ENCODE measurements at places on chromosomes 6 and 20. TPM values are rescaled to one million over a fixed set of nuclear protein-coding genes. Genes with fewer than 3 reads are reported as not detected.

DNA sequence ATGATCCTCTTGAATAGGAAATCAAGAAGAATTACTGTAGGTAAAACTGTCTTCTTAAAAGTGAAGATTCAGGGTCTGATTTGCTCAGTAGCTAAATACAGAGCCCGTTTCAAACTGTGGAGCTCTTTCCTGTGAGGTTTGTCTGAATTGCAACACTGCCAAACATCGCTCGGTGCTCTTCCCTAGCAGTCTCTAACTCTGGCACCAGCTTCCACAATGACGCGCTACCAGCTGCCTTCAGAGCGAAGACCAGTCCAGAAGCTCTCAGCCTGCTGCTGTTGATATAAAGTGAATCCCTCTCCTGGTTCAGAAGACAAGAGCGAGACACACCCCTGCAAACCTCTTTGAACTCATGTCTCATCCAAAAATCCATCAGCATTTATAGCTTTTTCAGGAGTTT is 447.0 kb downstream of the LMBRD1 start:
- no peak for DNase-seq
- no peaks in the 10 kb centered on the region for H3K36me3 ChIP-seq
- H3K4me1 ChIP-seq: no peaks in the 10 kb centered on the region
- H3K4me3 ChIP-seq: no peak overlapping the region

DNA sequence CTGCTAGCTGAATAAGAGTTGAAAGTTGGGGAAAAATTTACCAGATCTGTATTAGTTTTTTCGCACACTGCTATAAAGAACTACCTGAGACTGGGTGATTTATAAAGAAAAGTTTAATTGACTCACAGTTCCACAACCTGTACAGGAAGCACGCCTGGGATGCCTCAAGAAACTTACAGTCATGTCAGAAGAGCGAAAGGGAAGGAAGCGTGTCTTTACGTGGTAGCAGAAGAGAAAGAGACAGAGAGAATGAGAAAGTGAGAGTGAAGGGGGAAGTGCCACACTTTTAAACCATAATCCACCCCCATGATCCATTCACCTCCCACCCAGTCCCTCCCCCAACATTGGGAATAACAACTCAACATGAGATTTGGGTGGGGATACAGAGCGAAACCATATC is 79.6 kb downstream of the KHDC1L start:
- H3K36me3 ChIP-seq: no peaks in the 10 kb centered on the region
- no peak for DNase-seq
- no peaks in the 10 kb centered on the region for H3K27me3 ChIP-seq
- no peaks in the 10 kb centered on the region for H3K4me1 ChIP-seq

DNA sequence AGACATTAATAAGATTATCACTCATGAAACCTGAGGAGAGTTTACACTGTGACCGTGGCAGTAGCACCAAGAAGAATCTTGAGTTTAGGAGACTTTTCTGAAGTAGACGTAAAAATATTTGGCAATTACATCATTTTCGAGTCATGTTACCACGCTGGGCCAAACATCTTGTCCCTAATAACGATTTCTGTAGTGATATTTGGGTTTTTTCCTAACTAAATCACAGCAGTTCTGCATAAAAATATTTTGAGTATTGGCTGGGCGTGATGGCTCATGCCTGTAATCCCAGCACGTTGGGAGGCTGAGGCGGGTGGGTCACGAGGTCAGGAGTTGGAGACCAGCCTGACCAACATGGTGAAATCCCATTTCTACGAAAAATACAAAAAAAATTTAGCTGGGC is 262.4 kb downstream of the PHF3 start:
- H3K27ac ChIP-seq: no peak overlapping the region
- H3K27me3 ChIP-seq: no peaks in the 10 kb centered on the region
- H3K36me3 ChIP-seq: no peaks in the 10 kb centered on the region
- DNase-seq: no peak
- H3K4me1 ChIP-seq: no peaks in the 10 kb centered on the region
- no peak overlapping the region for H3K4me3 ChIP-seq

The SCRT2 gene
- not detected for total RNA-seq

- H3K4me1 ChIP-seq: peaks cover 75% of the 10 kb centered on the region
- no peaks in the 10 kb centered on the region for H3K27me3 ChIP-seq
- peak overlapping the region; percentile 0 for H3K27ac ChIP-seq
- H3K36me3 ChIP-seq: no peaks in the 10 kb centered on the region
- no peak for DNase-seq
Measured at GRCh38 chr6:43836507-43837240, 66.7 kb downstream of the VEGFA start.

DNA sequence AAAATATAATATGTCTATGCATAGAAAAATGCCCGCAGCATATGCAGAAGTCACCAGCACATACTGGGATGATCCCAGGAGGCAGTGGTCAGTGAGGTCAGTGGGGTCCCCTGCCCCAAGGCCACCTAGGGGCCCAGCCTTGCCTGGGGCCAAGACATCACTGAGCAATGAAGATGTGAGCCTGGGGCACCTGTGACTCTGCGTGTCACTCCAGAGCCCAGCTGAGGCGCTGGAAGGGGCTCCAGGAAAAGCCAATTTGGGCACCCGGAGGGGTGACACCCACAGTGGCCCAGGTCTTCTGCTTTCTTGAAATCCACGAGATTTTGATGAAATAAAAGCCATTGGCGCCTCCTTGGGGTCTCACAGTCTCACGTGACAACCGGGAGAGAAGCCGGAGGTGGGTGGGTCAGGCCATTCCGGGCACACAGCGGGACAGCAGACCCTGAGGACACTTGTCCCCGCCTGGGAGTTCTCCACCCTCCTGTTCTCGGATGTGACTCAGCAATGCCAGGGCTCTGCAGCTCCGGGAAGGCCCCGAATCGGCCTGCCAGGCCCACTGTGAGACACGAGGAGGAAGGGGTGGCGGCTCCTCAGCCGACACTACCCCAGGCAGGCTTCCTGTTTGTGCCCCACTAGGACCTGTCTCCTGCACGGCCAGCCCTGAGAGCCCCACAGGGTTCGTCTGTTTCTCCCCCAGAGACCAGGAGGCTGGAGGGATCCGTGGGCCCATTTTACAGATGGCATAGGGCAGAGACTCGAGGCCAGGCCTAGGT is 24.4 kb upstream of the SLCO4A1 start:
- peaks cover 13% of the 10 kb centered on the region for H3K4me1 ChIP-seq
- no peaks in the 10 kb centered on the region for H3K36me3 ChIP-seq
- H3K27me3 ChIP-seq: no peaks in the 10 kb centered on the region
- DNase-seq: no peak
- no peak overlapping the region for H3K4me3 ChIP-seq
- H3K27ac ChIP-seq: no peak overlapping the region

GRCh38 chr20:53786445-53787267 is 193.0 kb upstream of the ZNF217 start:
- DNase-seq: peak; percentile 16
- no peaks in the 10 kb centered on the region for H3K27me3 ChIP-seq
- peak overlapping the region; percentile 55 for H3K27ac ChIP-seq
- H3K4me1 ChIP-seq: peaks cover 26% of the 10 kb centered on the region
- H3K4me3 ChIP-seq: no peak overlapping the region
- H3K36me3 ChIP-seq: no peaks in the 10 kb centered on the region

The CLDN20 gene
- total RNA-seq: not detected

DNA sequence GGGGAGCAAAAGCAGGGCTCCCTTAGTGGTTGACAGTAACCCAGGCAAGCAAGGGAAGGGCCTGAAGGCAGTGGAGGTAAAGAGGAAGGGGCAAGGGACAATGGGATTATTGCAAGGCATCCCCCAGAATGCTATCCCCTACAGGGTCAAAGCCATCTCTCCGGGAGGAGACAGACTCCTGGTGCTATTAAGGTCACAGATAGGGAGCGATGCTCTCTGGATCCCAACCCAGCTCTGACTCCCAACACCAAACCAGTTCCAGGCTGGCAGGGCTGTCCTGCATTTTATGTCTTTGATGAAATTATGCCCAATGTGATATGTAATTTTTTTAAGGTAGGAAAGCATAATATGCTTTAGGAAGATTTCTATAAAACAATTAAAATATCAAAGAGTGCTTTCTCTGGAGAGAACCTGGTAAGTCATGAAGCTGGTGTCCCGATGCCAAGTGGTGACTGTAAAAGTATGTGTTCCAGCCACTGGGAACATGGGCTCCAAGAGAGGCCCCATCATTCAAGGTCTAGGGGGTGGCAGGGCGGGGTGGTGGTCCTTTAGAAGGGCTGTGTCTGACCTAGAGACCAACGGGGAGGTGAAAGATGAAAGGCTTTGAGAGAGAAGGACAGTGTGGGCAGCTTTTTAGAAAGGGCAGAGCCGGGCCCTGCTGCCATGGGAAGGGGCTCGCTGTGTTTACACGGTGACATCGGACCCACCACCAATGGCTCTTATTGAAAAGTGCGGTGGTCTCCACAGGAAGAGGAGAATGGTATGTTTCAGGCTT is 276.5 kb downstream of the CDC5L start:
- no peak overlapping the region for H3K27ac ChIP-seq
- H3K4me3 ChIP-seq: no peak overlapping the region

- no peak for DNase-seq
- no peak overlapping the region for H3K27ac ChIP-seq
- no peaks in the 10 kb centered on the region for H3K36me3 ChIP-seq
- no peaks in the 10 kb centered on the region for H3K27me3 ChIP-seq
Measured at GRCh38 chr6:41457303-41457670, 88.9 kb upstream of the FOXP4 start.

DNA sequence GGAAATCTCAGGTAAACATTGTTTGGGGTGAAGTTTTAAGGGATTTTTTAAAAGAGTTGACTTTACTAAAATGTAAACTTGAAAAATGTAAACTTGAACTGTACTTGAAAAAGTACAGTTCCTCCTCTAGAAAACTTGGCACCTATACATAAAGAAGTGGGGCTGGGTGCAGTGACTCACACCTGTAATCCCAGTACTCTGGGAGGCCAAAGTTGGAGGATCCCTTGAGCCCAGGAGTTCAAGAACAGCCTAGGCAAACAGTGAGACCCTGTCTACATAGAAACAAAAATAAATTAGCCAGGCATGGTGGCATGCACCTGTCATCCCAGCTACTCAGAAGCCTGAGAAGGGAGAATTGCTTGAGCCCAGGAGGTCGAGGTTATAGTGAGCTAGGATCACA is 7.2 kb downstream of the BTBD9 start:
- H3K27me3 ChIP-seq: no peaks in the 10 kb centered on the region
- no peak overlapping the region for H3K27ac ChIP-seq
- H3K36me3 ChIP-seq: no peaks in the 10 kb centered on the region
- no peak for DNase-seq

The NFATC2 gene
- 7.6 TPM for total RNA-seq

The PDE7B gene
- total RNA-seq: 1.0 TPM

DNA sequence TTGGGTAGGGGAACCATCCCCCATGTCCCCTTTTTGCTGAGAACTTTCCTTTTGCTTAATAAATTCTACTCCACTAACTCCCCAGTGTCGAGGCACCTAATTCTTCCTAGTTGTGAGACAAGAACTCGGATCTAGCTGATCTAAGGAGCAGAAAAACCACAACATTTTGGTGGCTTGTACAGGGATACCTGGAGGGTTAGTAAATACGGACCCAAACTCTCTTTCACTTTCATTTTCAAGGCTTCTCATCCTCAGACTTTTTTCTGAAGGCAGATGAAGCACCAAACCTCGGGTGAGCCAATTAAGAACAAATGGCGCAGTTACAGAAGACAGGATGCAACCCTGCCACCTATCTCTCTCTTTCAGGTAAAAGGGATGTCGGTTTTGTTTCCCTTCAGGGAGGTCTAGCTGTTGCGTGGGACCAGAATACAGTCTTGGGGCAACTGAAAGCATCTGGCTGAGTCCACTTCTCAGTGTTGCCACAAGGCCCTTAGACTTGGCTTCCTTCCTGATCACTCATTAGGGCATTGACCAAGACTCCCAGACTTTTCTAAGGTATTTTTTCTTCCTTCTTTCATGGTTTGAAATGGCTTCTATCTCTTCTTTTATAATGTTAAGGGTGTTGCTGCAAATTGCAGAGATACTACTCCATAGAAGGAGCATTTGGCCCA is 11.1 kb upstream of the HTR1B start:
- H3K27me3 ChIP-seq: no peaks in the 10 kb centered on the region
- no peak for DNase-seq
- no peak overlapping the region for H3K27ac ChIP-seq
- no peaks in the 10 kb centered on the region for H3K36me3 ChIP-seq

- peak; percentile 49 for DNase-seq
- peak overlapping the region; percentile 37 for H3K4me3 ChIP-seq
- no peaks in the 10 kb centered on the region for H3K27me3 ChIP-seq
- H3K4me1 ChIP-seq: peaks cover 29% of the 10 kb centered on the region
Measured at GRCh38 chr6:3455569-3456394, 1.1 kb downstream of the SLC22A23 start.

- H3K27ac ChIP-seq: peak overlapping the region; percentile 100
- DNase-seq: peak; percentile 84
- H3K27me3 ChIP-seq: no peaks in the 10 kb centered on the region
- H3K4me1 ChIP-seq: peaks cover 54% of the 10 kb centered on the region
- H3K4me3 ChIP-seq: peak overlapping the region; percentile 45
Measured at GRCh38 chr6:158816803-158817727, 2.1 kb downstream of the EZR start.

DNA sequence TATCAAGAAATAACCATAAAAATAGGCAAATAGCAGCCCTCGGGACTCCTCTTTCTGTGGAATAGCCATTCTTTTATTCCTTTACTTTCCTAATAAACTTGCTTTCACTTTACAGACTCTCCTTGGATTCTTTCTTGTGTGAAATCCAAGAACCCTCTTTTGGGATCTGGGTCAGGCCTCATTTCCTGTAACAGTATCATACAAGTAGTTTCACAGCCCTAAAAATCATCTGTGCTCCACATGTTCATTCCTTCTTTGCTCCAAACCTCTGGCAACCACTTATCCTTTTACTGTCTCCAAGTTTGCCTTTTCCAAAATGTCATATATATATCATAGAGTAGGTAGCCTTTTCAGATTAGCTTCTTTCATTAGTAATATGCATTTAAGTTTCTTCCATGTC is 13.5 kb upstream of the NT5E start:
- no peaks in the 10 kb centered on the region for H3K27me3 ChIP-seq
- DNase-seq: no peak
- H3K4me3 ChIP-seq: no peak overlapping the region
- no peak overlapping the region for H3K27ac ChIP-seq

The FOXQ1 gene
- total RNA-seq: 4.9 TPM

The OOEP gene
- total RNA-seq: not detected

DNA sequence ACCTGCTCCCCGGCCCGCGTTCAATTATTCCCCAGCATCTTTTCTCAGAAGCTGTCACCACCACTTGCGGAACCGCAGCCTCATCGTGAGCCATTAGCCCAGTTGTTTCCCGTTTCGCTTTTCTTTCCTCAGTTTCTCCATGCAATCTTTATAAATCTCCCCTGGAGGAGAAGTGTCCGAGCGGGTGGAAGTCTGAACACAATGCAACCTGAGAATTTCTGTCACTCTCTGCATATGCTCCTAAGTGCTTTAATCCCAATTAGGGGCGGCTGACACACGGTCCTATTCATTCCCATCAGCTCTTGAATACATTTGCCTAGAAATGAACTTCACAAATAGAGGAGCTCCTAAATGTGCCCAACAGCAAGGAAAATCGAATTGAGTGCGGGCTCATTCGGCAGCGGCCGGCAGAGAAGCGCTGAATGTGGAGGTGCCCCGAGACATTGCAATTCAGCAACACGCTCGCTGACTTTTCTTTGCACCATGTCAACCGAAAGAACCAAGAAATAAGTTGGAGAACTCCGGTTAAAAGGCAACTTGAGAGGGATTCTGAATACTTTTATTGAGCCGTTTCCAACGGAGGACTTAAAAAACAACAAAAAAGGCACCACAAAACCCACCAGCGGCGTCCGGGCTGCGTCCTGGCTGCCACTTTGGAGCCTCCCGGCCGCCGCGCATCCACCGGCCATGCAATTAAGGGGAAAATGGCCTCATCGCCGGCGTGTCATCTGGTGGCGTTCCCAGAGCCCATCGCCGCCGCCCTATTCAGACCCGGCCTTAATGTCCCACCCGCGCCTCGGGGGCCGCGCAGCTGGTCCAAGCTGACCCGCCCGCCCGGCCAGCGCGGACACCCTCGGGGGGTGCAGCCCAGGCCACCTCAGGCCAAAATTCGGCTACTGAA is 3.9 kb upstream of the PRDM13 start:
- no peak for DNase-seq
- H3K27ac ChIP-seq: no peak overlapping the region
- no peaks in the 10 kb centered on the region for H3K36me3 ChIP-seq
- H3K4me3 ChIP-seq: no peak overlapping the region
